ENCODE measurements at places on chromosomes 6 and 20. TPM values are rescaled to one million over a fixed set of nuclear protein-coding genes. Genes with fewer than 3 reads are reported as not detected.

Gene RWDD2A
- polyA plus RNA-seq: 4.7 TPM

Gene FAM209A
- polyA plus RNA-seq: not detected

GRCh38 chr6:161749576-161749975 lies 475.7 kb upstream of the AGPAT4 start:
- H3K27ac ChIP-seq: no peak overlapping the region
- H3K36me3 ChIP-seq: no peaks in the 10 kb centered on the region
- DNase-seq: no peak
- H3K4me1 ChIP-seq: no peaks in the 10 kb centered on the region
- no peaks in the 10 kb centered on the region for H3K27me3 ChIP-seq
- H3K4me3 ChIP-seq: no peak overlapping the region

GRCh38 chr6:30565772-30566171 lies 5.5 kb upstream of the ABCF1 start:
- H3K36me3 ChIP-seq: no peaks in the 10 kb centered on the region
- H3K27me3 ChIP-seq: no peaks in the 10 kb centered on the region
- peaks cover 6% of the 10 kb centered on the region for H3K4me1 ChIP-seq
- H3K27ac ChIP-seq: no peak overlapping the region

- no peak overlapping the region for H3K4me3 ChIP-seq
- DNase-seq: no peak
- H3K27me3 ChIP-seq: no peaks in the 10 kb centered on the region
- H3K27ac ChIP-seq: no peak overlapping the region
- H3K36me3 ChIP-seq: no peaks in the 10 kb centered on the region
- H3K4me1 ChIP-seq: no peaks in the 10 kb centered on the region
Observed at GRCh38 chr6:1184318-1184717, 127.6 kb upstream of the FOXQ1 start.
